ENCODE measurements at places on chromosomes 1 and 21.
A peak's percentile ranks its signal among the peaks of the same experiment; 100 is the strongest.

- peak; percentile 66 for DNase-seq
Measured at GRCh38 chr21:44785620-44786335, 15.8 kb downstream of the UBE2G2 start.

GRCh38 chr21:35257413-35257812 is 208.3 kb upstream of the RUNX1 start:
- DNase-seq = no peak

- no peak for DNase-seq
Measured at GRCh38 chr1:173353350-173353749, 123.8 kb upstream of the PRDX6 start.

DNA sequence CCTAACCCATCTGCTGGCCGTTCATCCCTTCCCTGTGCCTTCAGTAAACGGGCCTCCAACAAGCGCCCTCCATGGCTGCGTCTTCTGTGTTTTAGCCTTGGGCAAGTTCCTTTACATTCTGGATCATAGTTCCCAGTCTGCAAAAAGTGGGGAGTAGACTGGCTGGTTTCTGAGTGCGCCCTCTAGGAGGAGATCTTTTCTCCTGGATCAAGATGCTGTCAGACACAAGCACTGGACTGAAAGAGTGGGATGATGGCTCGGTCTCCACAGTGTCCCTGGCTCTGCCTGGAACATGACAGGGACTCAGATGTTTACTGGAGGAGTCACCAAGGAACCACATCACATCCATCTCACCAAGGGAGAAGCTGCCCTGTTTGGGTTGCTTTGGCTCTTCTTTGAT is 88.8 kb downstream of the PRDM2 start:
- DNase-seq = no peak

- DNase-seq = no peak
Measured at GRCh38 chr21:37264808-37265207, 2.3 kb downstream of the VPS26C start.

- DNase-seq = no peak
Measured at GRCh38 chr1:23923592-23924499, 10.7 kb upstream of the CNR2 start.

GRCh38 chr1:10973552-10973951 is 38.9 kb upstream of the TARDBP start:
- no peak for DNase-seq

GRCh38 chr21:31405604-31406003 is 61.5 kb upstream of the TIAM1 start:
- no peak for DNase-seq

GRCh38 chr1:85734931-85735330 is 26.7 kb upstream of the ZNHIT6 start:
- DNase-seq = no peak

DNA sequence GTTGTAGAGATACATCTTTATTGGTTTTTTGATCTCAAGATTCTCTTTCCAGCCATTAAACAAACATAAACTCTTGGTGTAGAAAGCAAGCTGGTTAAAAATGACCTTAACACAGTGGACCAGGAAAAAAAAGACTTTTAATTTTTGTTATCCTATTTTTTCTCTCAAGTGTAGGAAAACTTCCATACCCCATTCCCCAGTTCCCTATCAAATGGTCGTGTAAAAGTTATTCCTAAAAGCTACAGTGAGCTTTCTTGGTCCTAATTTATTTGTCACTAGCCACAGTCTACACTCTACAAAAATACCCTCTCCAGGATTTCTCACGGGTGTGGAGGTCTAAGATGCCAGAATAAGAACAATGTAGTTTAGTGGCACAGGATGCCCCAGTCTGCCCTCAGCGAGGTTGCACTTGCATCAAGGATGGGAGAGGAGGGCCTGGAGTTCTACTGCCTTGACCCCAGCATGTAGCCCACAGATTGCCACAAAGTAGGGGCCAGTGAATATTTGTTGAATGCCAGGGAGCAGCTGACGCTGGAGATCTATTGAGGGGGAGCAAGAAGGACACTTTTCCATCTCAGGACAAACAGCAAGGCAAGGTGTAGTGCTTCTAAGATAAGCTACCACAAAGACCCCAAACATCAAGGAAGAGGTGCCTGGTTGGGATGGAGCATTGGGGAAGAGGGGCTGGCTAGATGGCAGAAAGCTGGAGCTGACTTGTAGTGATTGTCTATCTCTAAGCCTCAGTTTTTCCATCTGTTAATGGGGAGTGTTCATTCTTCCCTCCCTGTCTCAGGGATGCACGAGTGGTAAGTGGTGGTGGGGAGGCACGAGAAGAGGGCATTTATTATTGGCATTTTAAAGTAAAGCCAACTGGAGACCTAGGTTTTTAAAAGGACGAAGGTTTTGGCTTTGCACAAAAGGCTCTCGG is 1.8 kb downstream of the MYCL start:
- DNase-seq = no peak

Measured in NCI-H1417 treated with DMSO at 0.1 percent for 48 hours (cell line).